ENCODE measurements at places on chromosomes 1 and 21.
A peak's percentile ranks its signal among the peaks of the same experiment; 100 is the strongest.

DNA sequence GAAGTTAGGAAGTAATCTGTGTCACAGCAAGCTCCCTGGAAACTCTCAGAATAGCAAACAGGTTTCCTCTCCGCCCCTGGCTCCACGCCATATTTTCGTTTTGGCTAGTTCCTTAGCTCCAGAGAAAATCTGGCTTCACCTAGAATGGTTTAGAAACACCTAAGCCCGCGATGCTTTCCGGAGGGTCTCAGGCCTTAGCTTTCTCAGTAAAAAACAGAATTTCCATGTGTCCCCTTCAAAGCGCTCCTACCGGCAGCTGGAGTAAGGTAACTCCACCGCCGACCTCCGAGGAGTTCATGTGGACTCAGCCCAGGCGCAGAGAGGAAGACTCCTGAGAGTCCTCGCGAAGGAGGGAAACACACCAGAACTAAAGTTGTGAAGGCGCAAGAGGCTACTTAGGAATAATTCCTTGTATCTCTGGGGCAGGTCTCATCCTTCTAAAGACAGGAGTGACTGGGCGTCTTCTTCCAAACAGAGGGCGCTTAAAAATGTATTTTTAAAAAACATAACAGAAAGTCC is 406 bp downstream of the KIAA0040 start:
- DNase-seq: no peak

- DNase-seq: no peak
These were observed 36.5 kb downstream of the RNASEL start for GRCh38 chr1:182552527-182552926.

DNA sequence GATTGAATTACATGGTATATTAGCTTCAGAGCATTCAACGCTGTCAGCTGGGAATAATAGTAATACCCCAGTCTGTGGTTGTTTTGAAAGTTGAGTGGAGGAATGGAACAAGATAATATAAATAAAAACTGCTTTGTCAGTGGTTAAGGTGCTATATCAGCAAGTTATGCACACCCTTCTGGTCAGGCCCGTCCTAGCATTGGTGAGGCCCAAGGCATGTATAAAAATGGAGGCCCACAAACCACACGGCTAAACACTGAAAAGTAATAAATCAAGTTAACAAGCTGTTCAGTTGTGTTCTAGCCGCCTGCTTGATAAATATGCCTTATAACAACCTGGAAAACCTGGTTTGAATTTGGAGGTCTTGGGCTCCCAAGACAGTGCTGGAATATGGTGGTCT is 77.4 kb downstream of the PSMG1 start:
- DNase-seq: no peak

DNA sequence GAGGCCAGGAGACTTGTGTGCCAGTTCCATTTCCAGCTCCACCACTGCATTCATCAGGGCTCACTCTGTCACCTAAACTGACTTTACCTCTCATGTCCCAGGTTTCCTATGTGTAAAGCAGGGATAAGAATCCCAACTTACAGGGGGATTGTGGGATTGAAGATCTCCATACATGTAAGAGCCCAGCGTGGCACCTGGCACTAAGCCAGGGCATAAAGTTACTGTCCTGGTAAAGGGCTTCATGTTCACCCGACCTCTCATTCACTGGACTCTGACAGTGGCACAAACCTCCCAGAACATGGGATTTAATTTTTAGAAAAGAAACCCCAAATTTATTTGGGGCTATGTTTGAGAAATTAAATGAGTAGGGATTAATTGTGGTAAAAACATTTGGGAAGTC is 8.9 kb upstream of the IGFN1 start:
- DNase-seq: no peak

DNA sequence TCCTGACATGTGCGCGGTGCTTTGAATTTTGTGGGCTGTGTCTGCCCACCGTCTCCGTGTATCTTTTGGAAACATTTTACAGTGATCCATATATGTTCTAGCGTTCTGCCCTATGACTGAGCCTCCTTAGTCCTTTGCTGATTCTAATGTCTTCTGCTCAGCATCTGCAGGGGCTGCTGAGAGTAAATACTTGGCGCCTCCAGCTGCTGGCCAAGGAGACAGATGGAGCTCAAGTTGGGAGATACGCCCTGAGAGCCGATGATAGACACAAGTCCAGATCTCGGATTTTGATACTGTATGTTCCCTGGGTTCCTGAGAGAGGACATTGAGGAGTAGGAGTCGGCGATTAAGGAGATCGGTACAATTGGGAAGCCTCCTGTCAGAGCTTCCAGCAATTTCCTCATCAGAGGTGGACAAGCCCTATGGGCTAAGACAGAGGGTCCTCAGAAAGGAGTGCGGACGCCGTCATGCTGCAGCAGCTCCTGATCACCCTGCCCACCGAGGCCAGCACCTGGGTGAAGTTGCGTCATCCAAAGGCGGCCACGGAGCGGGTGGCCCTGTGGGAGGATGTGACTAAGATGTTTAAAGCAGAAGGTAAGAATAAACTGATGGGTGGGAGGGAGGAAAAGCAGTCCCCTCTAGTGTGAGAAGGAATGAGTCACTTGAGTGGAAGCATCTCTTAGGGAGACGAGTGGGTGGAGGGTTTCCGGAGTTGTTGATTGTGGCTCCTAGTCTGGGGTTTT is 390 bp downstream of the ZFP69B start:
- peak; percentile 53 for DNase-seq

- no peak for DNase-seq
These were observed 31.6 kb downstream of the CDK18 start for GRCh38 chr1:205535866-205536758.

DNA sequence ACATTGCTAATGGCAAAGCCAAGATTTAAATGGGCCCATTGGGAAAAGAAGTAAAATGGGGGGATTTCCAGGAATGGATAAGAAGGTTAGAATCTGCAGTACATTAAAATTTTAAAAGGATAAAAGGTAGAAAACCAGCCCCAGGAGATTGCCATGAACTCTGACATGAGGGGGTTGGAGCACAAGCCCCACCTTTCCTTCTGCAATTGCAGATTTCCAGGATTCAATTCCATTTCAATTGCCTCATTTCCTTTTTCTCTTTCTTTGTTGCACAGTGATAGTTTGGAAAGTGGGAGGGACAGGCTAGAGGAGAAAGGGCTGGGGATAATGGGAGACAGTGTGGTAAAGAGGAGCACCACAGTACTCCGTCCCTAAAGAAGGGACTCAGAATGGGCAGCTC is 238.5 kb upstream of the RAB4A start:
- no peak for DNase-seq

- DNase-seq: no peak
These were observed 22.1 kb downstream of the EIF2D start for GRCh38 chr1:206590025-206590758.

- DNase-seq: no peak
These were observed 28.2 kb downstream of the WARS2 start for GRCh38 chr1:119112244-119112643.

GRCh38 chr1:980137-980571 is 1.7 kb downstream of the PERM1 start:
- no peak for DNase-seq

GRCh38 chr1:98059620-98060019 is 138.8 kb upstream of the DPYD start:
- no peak for DNase-seq

DNA sequence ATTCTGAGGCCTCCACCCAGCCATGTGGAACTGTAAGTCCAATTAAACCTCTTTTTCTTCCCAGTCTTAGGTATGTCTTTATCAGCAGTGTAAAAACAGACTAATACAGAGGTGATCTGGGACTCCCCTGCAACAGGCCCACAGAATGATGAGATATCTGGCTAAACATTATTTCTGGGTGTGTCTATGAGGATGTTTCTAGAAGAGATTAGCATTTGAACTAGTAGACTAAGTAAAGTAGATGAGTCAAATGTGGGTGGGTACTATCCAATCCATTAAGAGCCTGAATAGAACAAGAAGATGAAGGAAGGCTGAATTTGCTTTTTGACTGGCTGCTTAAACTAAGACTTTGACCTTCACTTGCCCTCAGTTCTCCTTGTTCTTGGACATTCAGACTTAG is 396.5 kb upstream of the LRRC7 start:
- no peak for DNase-seq

- DNase-seq: no peak
These were observed 253.0 kb downstream of the FGGY start for GRCh38 chr1:59549903-59550302.

DNA sequence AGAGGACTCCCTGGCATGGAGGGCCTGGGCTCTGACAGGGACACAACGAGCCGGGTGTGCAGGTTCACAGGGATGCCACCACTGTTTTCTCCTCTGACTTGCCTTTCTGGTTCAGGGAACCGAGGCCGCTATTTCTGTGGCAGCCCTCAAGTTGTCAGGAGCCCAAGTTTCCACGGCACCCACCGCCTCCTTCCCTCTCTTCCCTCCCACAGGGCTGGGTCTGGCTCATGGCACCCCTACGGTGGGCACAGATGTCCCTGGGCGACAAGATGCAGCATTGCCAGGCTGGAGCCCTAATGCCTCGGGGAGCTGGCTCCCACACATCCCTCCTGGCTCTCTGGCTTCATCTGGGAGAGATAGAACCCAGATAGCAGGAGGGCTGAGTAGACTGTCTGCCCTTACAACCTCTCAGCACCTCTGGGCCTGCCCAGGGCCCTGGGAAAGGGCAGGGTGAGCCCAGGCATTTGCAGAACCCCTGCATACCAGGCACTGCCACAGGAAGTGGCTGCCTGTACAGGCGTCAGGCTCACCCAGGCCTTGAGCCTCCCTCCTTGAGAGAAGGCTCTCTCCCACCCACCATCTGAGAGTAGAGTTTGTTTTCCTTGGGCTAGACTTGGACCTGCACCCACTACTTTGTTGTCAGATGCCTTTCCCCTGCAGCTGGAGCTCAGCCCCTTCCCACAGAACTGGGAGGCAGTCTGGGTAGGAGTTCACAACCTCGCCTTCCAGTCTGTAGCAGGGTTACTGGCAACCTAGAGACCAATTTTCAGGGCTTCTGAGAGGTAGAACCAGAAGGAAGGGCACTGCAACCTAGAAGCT is 20.5 kb downstream of the KCNC4 start:
- DNase-seq: no peak

DNA sequence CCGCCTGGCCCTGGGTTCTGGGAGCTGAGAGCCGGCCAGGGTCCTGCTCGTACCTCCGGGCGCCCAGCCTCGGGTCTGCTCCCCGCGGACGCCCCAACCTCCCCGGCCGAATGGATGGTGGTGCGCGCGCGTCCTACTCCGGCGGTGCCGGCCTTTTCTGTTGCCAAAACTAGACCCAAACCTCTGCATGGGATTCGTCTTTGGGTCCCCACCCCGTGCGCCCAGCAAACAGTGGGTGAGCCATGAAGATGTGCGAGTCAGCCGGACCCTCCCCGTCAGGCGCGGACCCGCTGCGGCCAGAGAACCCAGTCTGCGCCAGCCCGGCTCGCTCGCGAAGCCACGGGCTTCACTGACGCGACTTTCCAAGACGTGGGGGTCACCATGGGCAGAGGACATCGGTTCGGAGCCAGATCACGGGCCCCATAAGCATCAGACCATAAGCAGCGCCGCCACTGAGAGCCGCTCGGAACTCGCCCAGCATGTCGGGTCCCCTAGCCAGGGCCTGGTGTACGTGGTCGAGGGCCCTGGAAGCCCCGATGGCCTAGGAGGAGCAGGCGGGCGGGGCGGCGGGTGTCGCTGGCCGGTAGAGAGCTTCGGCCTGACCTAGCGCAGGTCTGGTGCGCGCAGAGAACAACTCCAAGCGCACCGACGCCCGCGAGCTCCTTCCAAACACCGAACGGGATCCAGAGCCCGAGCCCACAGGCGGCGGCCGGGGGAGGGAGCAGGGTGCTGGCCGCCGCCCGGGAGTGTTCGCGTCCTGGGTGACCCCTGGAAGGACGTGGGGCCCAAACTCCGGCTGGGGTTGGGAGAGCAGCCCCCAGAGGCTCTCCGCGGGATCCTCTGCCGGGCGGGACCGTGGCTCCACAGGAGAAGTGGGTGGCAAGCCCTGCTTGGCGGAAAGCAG is 1.0 kb upstream of the TP73 start:
- no peak for DNase-seq

DNA sequence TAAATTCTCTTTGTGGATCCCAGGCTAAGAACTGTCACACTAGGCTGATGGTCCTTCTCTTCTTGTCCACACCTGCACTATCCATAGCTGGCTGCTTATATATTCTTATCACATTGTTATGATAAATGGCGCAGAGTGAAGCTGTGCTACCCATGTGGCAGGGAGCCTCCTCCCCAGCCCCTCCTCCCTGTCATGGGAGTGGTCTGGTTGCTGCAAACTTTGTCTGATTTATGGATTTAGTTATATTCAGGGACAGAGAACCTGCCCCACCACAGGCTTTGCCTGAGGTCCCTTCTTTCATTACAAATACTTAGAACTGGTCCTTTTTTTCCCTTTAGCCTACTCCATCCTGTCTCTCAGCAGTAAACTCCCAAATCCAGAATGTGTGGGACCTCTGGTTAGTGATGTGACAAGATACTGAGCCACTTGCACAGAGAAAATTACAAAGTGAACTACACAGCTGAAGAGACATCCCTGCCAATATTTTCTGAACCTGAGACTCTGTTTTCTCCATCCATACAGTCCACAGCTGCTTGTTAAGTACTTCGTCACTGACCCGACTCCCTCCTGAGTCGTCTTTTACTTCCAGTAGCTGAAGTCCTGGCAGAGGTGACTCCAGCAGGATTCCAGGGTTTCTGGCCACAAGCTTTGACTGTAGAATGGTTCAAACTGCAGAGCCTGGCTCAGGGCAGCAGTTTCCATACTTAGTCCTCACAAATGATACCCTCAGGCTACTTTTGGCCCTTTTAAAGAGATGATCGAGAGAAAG is 37.6 kb downstream of the PTGFRN start:
- peak; percentile 30 for DNase-seq

DNA sequence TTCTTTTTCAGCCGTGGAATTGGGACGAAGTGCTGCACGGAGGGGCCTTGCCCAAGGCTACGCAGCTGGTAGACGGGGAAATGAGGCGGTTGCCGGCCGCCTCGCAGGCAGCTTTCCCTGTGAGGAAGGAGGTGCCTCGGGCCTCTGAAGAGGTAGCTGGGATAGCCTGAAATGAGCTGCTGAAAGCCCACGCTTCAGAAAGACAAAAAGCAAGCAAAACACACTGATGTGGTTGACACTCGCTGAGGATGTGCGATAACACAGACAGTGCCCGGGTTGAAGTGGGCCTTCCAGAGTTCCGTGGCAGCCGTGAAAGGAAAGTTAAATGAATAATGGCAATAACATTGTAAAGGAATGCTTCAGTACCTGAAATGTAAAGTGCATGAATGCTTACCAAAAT is 47.2 kb downstream of the S1PR1 start:
- DNase-seq: no peak

DNA sequence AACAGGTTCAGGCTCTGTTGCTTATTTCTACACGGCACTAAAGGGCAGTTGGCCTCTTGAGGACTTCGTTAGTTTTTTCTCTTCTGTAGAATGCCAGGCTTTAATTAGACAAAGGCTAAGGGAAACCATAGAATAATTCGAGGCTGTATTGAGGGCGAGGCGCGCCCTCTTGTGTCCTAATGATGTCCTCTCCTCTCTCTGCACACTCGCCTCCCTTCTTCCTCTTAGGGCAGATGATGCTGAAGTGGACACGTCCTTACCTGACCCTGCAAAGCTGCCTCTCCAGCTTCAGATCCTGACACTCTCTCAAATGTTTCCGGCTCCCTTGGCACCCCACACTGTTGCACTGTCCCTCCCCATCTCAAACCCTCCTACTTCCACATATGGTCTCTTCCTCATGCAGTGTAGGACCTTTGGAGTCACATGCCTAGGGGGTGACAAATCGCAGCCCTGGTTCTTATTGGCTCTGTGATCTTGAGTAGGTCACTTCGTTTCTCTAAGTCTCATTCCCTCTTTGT is 1.9 kb upstream of the ZSCAN20 start:
- DNase-seq: peak; percentile 81

All from SK-N-DZ (cell line).